ENCODE measurements at places on chromosomes 4 and X.

- no peak for DNase-seq
These were observed 96.3 kb upstream of the MSX1 start for GRCh38 chr4:4762909-4763821.

GRCh38 chrX:2446815-2447214, 54.0 kb downstream of the DHRSX start:
- DNase-seq = no peak

DNA sequence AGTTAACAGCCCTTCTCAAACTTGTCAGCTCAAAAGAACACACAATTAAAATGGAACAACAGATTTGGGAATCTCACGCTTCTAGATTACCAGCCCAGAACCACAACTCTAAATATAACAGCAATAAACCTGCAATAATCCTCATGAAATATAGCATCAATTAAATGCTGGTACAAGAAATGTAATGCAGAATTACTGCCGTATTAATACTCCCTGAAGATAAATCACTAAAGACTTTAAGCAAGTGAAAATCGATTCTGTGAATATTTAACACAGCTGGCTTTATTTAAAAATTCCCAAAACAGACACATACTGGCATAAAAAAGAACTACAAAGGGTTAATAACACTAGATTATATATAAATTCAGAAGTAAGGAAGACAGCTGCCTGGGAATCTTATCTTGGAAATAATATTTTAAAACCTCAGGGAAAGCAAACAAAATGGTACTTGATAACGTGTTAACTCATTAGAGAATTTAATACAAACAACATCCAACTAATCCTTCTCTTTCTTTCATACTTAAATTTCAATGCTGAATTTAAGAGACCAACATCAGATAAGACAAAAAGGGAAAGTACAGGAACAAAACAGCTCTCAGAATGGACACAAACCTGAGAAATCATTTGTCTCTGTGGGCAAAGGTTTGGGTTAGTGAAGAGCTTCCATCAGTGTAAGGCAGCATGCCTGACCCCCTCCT, 34.7 kb downstream of the APBB2 start:
- DNase-seq = no peak

DNA sequence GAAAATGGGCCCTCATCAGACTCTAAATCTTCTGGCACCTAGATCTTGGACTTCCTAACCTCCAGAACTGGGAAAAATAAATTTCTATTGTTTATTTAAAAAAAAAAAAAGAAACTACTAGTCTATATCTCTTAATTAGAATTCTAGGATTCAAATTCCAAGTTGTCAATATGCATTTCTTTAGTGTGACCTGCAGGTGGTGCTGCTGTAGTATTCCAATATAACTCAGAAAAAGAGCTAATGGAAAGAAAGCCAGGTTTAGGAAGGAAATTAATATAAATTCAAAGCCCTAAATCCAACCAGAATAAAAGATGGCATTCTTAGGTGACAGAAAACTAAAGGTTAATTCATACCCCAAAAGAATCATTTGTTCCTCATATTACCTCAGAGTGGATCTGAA, 80.0 kb upstream of the NALF2 start:
- DNase-seq = no peak

- DNase-seq = no peak
These were observed 188.4 kb upstream of the RPL34 start for GRCh38 chr4:108431986-108432385.

DNA sequence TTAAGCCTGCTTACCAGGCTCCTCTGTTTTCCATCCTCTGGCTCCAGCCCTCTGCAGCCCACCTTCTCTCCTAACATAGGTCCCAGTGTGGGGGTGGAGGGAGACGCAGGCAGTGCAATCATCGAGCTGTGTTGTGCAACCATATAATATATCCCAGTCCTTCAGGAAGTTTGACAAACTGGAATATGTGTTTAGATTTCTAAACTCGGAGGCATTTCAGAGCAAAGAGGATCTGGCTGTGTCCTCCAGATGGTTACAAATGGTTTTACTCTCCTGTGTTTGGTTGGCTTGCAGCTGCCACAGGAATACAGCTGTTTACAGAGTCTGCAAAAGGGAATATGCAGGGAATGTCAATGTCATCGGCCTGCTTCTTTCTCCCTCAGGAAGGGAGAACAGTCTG, 195.3 kb upstream of the LNX1 start:
- DNase-seq = no peak

- DNase-seq = peak; percentile 54
These were observed 54.9 kb downstream of the PHOX2B start for GRCh38 chr4:41693629-41694028.

- peak; percentile 2 for DNase-seq
These were observed 394.6 kb upstream of the FGF13 start for GRCh38 chrX:139106069-139106468.

All from kidney glomerular epithelial cell (primary cell).